CD4-positive, alpha-beta T cell (primary cell): ENCODE measurements at places on chromosomes 7 and 10.
A peak's percentile ranks its signal among the peaks of the same experiment; 100 is the strongest.

GRCh38 chr7:79258826-79259225, 194.6 kb downstream of the MAGI2 start:
- DNase-seq: no peak

GRCh38 chr10:34698979-34699378, 116.1 kb downstream of the PARD3 start:
- no peak for DNase-seq

- no peak for DNase-seq
These were observed 358.7 kb downstream of the PHF14 start for GRCh38 chr7:11332186-11332864.

- no peak for DNase-seq
These were observed 52.4 kb downstream of the SHH start for GRCh38 chr7:155759740-155760430.

- no peak for DNase-seq
These were observed 304.2 kb downstream of the PCDH15 start for GRCh38 chr10:54496852-54497251.

GRCh38 chr10:111478651-111479050, 401.8 kb downstream of the ADRA2A start:
- DNase-seq: no peak

- DNase-seq: no peak
These were observed 97.4 kb downstream of the CHN2 start for GRCh38 chr7:29291723-29292618.

- no peak for DNase-seq
These were observed 3.4 kb upstream of the CLDN15 start for GRCh38 chr7:101241015-101241363.

DNA sequence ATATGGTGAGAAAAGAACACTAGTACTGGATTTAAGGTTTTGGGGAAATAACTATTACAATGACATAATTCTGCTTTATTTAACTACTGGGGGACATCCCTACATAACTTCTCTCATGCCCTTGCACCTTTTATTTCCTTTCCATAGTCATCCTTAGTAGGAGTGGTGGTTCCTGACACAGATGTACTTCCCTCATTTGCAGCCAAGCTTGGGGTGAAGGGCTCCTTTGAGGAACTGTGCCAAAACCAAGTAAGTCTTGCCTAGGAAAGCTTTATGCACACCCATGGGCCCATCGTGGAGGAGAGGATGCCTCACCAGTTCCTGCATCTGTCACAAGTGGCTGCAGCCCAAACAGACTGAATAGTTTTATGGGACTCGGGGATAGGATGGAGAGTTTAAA, 20.6 kb downstream of the ZDHHC6 start:
- DNase-seq: no peak

GRCh38 chr10:21702633-21703111, 168.6 kb downstream of the MLLT10 start:
- peak; percentile 74 for DNase-seq

DNA sequence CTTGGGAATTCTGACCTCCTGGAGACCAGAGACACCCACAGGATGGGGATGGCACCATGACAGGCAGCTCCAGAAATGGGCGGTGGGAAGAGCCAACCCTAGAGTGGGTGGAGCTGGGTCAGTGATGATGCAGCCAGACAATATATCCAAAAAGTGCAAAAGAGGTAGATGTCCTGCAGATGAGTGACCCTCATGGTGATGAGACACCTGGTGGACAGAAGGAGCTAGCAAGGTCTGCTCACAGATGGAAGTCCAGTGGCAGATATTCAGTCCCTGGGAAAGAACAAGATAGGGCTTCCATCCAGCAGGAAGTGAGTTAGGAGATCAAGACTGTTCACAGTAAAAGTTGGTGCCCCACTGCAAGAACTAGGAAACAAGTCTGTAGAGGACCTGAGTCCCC, 19.2 kb upstream of the GRB10 start:
- DNase-seq: no peak
